Inflammatory macrophage treated with lipopolysaccharide for 1 hour (primary cell): ENCODE measurements at places on chromosomes 12 and 14.
A peak's percentile ranks its signal among the peaks of the same experiment; 100 is the strongest.

DNA sequence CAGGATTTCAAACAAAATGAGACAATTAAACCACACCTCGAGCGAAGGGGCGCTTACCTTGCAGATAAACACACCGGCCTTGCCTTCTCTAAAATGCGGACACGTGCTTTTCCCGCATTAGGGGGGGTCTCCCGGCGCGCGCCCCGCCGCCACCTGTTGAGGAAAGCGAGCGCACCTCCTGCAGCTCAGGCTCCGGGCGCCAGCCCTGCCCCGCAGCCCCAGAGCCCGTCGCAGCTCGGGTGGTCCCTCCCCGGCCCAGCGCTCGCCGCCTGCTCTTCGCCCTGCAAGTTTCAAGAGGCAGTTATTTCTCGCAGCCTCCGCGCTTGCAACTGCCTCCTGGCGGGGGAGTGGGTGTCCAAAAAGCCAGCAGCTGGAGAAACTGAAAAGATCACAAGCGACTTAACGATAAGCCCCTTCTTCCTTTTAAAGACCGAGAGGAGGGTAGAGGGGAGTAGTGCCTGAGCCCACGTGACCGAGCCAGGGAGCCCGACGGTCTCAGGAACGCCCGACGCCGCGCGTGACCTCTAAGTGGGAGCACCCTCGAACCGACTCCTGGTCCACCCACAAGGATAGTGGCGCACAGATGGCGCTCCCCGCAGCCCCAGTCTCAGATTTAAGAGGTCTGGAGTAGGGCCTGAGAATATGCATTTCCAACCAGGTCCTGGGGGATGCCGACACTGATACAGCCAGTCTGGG lies at the start of gene ESR2:
ESR2 (minus strand) TSS at position 396 of the 696 bp plus-strand sequence. CDS start 11,386 bp downstream, outside the sequence.
- no peak for DNase-seq

- DNase-seq: peak; percentile 64
Observed at GRCh38 chr12:24679126-24679525, 269.8 kb downstream of the BCAT1 start.

- no peak for DNase-seq
Observed at GRCh38 chr12:57604454-57604991, at the start of gene DTX3. TSS of gene DTX3 (plus strand) at chr12:57604824. CDS start at chr12:57606518, 1,694 bp downstream.

- no peak for DNase-seq
Observed at GRCh38 chr12:112239020-112239419, 113.7 kb downstream of the TRAFD1 start.

DNA sequence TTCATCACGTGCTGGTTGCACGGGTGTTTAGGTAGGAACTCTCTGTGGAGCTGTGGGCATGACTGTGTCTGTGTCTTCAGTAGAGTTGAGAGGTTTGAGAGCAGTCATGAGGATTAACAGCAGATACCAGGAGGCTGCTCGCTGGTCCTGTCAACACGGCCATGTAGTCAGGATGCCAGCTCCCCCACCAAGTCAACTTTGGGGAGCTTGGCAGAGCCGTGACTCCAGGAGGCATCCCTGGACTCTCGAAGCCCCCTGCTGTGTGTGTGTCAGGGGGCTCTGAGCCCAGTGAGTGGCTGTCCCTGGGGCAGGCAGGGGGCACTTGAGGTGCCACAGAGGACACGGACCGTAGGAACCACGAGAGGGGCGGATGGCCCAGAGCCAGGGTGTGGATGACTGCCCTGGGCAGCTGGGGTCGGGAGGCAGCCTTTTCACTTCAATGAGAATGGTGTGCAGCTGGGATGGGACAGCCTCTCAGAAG lies 7.2 kb upstream of the GPR132 start:
- DNase-seq: no peak

GRCh38 chr12:92581604-92582003 lies 121.2 kb upstream of the PLEKHG7 start:
- no peak for DNase-seq

GRCh38 chr14:26598081-26598671 lies 343 bp upstream of the NOVA1 start:
- DNase-seq: no peak

DNA sequence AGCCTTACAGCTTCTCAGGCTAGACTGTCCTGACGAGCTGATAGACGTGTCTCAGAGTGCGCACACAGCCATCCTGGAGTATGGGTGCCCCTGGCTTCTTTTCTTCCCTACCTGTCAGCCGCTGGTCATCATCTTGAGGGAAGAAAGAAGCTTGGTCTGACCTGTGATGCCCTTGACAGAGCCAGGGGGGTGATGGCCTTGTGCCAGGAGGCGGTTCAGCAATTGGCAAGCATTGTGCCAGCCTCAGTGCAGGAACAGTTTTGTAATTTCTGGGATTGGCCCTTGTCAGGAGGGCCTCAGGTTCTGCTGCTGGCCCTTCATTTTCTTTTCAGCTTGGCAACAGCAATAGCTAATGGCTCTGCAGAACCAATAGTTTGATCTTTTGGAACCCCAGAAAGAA lies 80.1 kb downstream of the ADCK1 start:
- no peak for DNase-seq

DNA sequence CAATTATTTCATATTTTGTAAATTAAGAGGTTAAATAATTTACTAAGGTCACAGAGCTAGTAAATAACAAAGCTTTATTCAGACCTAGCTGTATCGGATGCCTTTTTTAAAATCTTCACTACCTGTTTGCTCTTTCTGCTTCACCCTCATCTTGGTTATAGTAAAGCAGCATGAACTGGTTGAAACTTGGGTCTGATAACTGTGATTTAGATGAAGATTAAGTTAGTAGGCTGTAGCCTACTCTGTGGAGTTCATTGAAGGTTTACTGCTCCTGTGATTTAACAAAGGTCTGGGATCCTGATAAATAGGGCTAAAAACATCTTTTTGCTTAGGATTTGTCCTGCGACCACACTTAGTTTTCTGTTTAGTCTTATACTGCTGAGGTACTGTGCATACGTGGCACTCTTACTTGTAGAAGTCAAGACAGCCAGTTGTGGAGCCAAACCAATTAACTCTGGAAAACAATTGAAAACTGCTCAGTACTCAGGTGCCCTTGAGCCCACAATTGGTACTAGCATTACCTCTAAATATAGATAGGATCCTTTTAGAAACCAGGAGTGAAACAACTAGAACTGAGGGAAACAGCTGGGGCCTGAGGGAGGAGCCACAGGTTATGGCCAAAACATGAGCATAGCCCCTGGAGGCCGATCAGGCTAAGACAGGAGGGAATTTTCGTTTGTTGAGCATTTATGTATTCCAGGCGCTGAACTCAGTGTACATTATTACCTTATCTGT lies 2.3 kb downstream of the SPATS2 start:
- peak; percentile 37 for DNase-seq

GRCh38 chr12:117192057-117192456 lies 1.8 kb upstream of the FBXO21 start:
- DNase-seq: no peak

GRCh38 chr12:127270193-127270592 lies 996.8 kb upstream of the TMEM132C start:
- DNase-seq: peak; percentile 84

DNA sequence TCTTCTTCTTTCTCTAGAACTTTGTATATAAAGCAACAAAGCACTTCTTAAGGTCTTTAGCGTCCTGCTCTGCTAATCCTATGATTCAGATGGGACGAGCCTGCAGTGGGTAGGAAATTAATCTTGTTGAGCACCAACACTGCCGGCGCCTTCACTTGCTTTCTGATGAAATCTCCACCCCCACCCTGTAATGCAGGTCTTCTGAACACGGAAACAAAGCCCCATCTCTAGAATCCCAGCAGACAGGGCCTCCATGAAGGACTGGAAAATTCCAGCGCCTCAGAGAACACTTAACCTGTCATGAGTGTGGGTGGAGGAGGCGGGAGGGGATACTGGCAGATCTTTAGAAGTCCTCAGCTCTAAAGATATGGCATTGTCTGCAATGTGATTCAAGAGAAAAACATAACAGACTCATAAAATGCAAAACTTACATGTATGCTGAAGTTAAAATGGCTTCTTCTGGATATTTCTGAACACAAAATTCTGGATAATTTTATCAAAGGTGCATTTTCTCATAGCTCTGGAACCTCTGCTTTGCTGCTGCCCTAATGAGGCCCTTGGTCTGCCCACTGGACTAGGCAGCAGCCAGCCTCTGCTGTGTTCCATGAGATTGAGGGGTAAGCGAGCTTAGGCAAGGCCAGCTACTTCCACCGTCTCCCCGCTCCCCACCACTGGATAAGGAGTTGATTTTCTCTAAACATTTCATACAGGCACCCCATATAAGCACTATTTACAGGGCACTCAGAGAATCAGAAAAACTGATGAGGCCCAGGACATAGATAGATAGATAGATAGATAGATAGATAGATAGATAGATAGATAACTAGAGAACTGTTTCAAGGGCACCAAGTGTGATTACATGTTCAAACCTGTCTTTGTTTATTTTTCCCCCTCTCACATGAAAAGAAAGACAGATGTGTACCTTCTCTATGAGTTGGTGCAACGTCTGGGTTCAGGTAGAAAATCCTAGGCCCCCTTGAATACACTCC lies 43.1 kb downstream of the ZFP36L1 start:
- no peak for DNase-seq

GRCh38 chr12:105279460-105280056 lies 43.6 kb upstream of the APPL2 start:
- DNase-seq: peak; percentile 55
